Gastrocnemius medialis (tissue), 4 donors: ENCODE measurements at places on chromosomes 1 and 21. TPM values are rescaled to one million over a fixed set of nuclear protein-coding genes. Genes with fewer than 3 reads are reported as not detected.

USH2A gene
- total RNA-seq = not detected

SPATA46 gene
- not detected for total RNA-seq

GRCh38 chr1:24858277-24858676 is 71.8 kb downstream of the RUNX3 start:
- no peak overlapping the region for H3K4me3 ChIP-seq
- H3K27ac ChIP-seq = no peak overlapping the region
- no peaks in the 10 kb centered on the region for H3K36me3 ChIP-seq

- H3K27me3 ChIP-seq = no peaks in the 10 kb centered on the region
- H3K27ac ChIP-seq = no peak overlapping the region
- no peaks in the 10 kb centered on the region for H3K4me1 ChIP-seq
- H3K36me3 ChIP-seq = no peaks in the 10 kb centered on the region
- no peak for DNase-seq
Observed at GRCh38 chr1:111334169-111334568, 43.5 kb downstream of the CHIA start.

DNA sequence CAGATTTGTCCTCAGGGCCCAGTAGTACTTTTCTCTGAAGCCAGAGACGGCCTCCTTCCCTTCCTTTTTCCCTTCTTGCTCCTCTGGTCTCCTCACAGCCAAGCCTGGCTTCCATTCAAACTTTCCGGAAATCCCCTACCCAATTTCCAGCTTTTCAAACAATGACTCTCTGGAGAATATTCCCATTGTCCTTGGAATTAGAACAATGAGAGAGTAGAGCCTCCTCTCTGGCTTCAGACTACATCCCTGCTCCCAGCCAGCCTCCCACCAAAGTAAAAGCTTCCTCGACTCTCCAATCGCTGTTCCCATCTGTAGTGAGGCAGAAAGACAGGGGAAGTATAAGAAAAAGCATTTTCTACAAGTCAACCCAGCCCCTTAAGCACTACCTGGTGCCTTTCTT is 77.7 kb upstream of the SOX13 start:
- no peaks in the 10 kb centered on the region for H3K27me3 ChIP-seq
- no peak for DNase-seq
- no peak overlapping the region for H3K4me3 ChIP-seq
- H3K4me1 ChIP-seq = peaks cover 4% of the 10 kb centered on the region
- H3K36me3 ChIP-seq = no peaks in the 10 kb centered on the region

- H3K36me3 ChIP-seq = no peaks in the 10 kb centered on the region
- no peak for DNase-seq
- peak overlapping the region; percentile 1 for H3K27ac ChIP-seq
- no peaks in the 10 kb centered on the region for H3K27me3 ChIP-seq
Observed at GRCh38 chr1:51673279-51673678, 56.4 kb downstream of the OSBPL9 start.

- H3K27me3 ChIP-seq = no peaks in the 10 kb centered on the region
- no peak overlapping the region for H3K27ac ChIP-seq
- no peak overlapping the region for H3K4me3 ChIP-seq
- H3K4me1 ChIP-seq = no peaks in the 10 kb centered on the region
- no peak for DNase-seq
Observed at GRCh38 chr1:237166593-237167101, 124.7 kb downstream of the RYR2 start.

DNA sequence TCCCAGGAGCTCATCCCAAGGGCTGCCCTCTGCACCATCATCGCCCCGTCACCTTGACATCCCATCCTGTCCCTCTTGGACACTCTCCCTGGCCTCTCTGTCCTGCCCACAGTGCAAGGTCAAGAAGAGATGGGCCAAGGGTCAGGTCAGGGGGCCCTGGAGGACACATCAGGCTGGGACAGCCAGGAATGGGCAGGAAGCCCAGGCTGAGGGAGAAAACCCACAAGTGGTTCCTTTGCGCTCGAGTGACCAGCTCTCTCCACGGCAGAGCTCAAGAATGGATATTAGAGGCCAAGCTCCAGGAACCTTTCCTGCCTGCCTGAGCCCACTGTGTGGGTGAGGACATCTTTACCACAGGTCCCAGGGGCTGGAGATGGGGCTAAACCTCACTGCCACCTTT is 41.0 kb downstream of the KCNN3 start:
- no peak overlapping the region for H3K27ac ChIP-seq
- H3K36me3 ChIP-seq = no peaks in the 10 kb centered on the region
- H3K27me3 ChIP-seq = no peaks in the 10 kb centered on the region
- H3K4me1 ChIP-seq = peaks cover 5% of the 10 kb centered on the region
- no peak overlapping the region for H3K4me3 ChIP-seq

GRCh38 chr1:76070538-76070937 is 4.0 kb upstream of the ST6GALNAC3 start:
- H3K27me3 ChIP-seq = no peaks in the 10 kb centered on the region
- no peaks in the 10 kb centered on the region for H3K4me1 ChIP-seq
- H3K36me3 ChIP-seq = no peaks in the 10 kb centered on the region
- H3K27ac ChIP-seq = no peak overlapping the region
- no peak overlapping the region for H3K4me3 ChIP-seq

- no peaks in the 10 kb centered on the region for H3K36me3 ChIP-seq
- no peak overlapping the region for H3K4me3 ChIP-seq
- H3K4me1 ChIP-seq = peaks cover 5% of the 10 kb centered on the region
- peak overlapping the region; percentile 42 for H3K27ac ChIP-seq
- DNase-seq = peak; percentile 31
Observed at GRCh38 chr1:244273845-244274619, 177.7 kb downstream of the ADSS2 start.
